T follicular helper cell (primary cell): ENCODE measurements at places on chromosomes 1 and 21.
A peak's percentile ranks its signal among the peaks of the same experiment; 100 is the strongest.

- DNase-seq = no peak
Measured at GRCh38 chr1:106680776-106681344, 375.6 kb upstream of the PRMT6 start.

- no peak for DNase-seq
Measured at GRCh38 chr1:228050571-228051231, 31.8 kb upstream of the ARF1 start.

GRCh38 chr1:99069146-99069545, 64.5 kb upstream of the PLPPR5 start:
- no peak for DNase-seq

- DNase-seq = no peak
Measured at GRCh38 chr1:98211271-98211845, 290.5 kb upstream of the DPYD start.

DNA sequence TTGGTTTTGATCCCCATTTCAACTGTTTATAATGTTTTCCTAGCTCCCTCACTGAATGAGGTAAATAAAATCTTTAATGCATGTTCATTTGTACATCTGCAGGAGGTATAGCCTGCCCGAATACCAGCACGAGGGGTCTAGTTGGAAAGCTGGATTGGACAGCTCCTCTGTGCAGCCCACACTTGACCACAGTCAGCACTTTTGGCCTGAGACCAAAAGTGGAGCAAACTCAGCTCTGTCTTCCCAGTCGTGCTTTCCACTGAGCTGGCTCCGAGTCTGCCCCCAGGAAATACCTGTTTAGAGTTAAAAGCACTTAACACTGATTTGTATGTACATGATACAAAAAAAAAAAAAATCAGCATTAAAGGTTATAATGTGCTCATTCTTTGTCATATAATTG, 224.4 kb downstream of the DSCAM start:
- DNase-seq = no peak

- DNase-seq = no peak
Measured at GRCh38 chr1:214958486-214958885, 124.1 kb upstream of the KCNK2 start.

- DNase-seq = no peak
Measured at GRCh38 chr1:28087614-28088167, 719 bp downstream of the EYA3 start.

GRCh38 chr1:6313393-6314200, 52.7 kb upstream of the GPR153 start:
- DNase-seq = no peak

- no peak for DNase-seq
Measured at GRCh38 chr1:43552059-43552742, 21.5 kb downstream of the PTPRF start.

GRCh38 chr1:159509440-159510228, 26.2 kb downstream of the OR10J5 start:
- no peak for DNase-seq

GRCh38 chr1:174021591-174022079, 522 bp downstream of the RC3H1 start:
- peak; percentile 9 for DNase-seq

GRCh38 chr1:172460887-172461315, 17.0 kb upstream of the PIGC start:
- no peak for DNase-seq

DNA sequence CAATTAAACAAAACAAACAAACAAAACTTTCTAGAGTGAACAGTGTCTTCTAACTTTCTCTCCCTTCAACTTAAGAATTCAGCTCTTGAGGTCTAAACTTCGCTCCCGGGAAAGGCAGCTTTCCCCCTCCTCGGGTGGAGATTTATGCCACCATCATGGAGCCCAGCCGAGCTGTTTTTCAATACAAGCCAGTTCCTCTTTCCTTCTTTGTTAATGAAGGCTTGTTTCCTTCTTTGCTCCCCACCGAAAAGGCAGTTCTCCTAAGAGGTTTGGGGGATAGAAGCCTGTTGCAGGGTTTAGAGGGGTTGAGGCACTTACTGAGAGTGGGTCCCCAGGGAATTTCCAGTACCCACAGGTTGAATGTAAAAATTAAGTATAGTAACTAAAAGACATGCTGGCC, 26.5 kb downstream of the OLIG1 start:
- no peak for DNase-seq

GRCh38 chr1:118262865-118263264, 77.8 kb upstream of the SPAG17 start:
- DNase-seq = no peak

DNA sequence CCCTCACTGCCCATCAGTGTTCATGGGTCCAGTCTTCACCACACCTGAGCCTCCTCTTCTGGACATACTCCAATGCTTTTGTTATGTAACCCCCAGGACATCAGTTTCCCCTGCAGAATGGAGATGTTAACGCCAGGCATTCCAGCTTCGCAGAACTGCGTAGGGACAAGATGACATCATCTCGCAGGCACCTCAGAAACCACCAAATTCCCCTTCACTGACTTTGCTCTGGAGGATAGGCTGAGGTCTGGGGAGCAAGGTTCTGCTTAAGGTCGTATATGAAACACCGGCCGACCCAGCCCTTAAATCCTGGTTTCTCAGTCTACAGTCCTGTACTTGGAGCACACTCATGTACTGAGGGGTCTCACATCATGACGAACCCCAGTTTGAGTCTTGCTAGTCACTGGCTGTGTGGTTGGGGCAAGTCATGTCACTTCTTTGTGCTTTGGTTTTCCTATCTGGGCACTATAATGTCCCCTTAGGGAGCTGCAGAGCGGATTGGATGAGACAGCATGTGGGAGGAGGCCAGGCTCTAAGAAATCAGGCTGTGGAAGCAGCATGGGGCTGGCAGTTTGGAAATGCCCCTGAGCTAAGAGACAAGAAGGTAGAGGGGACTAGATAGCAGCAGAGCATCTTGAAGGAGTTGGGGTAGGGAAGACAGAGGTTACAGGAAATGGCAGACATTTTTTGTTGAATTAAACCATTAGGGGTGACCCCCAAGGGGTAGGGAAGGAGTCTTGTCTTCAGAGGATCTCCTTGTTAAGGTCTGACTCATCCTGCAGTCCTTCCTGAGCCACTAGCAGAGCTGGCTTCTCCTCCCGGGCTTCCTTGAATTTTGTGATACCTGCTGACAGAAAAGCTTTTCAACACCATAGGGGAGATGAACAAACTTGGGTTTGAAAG, 138.3 kb downstream of the FOXD2 start:
- no peak for DNase-seq

DNA sequence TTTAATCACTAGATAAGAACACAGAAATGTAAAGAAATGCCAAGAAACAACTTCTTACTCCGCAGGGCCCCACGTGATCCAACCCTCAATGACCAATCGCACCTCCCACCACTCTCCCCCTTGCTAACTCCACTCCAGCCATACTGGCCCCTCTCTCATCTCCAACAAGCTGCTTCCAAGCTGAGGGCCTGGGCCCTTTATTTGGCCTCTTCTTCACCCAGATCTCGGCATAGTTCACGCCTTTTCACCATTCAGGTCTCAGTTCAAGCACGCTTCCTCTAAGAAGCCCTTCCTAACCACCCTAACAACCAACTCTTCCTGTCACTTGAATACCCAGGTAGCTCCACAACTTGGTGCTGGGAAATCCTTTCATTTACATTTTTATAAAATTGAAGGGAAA, 110.7 kb downstream of the TGFBR3 start:
- no peak for DNase-seq

DNA sequence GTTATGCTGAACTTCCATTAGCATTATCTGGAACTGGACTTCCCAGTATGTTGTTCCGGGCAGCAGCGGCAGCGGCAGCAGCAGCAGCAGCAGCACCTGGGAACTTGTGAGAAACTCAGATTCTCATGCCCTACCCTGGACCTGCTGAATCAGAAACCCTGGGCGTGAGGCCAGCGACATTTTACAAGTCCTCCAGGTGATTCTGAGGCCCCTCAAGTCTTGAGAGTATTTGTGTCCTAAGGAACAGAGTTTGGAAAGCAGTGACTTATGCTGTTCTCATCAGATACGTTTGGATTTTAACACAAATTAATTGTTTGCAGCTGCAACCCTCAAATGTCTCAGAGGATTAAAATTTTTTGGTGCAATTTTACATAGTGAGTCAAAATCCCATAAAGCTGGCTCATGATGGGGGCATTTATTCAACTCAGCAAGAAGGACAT, 157.2 kb upstream of the KAZN start:
- DNase-seq = no peak

GRCh38 chr1:56435434-56436262, 143.7 kb downstream of the PLPP3 start:
- DNase-seq = no peak

GRCh38 chr1:66996018-66996682, 57.8 kb downstream of the SLC35D1 start:
- peak; percentile 28 for DNase-seq

DNA sequence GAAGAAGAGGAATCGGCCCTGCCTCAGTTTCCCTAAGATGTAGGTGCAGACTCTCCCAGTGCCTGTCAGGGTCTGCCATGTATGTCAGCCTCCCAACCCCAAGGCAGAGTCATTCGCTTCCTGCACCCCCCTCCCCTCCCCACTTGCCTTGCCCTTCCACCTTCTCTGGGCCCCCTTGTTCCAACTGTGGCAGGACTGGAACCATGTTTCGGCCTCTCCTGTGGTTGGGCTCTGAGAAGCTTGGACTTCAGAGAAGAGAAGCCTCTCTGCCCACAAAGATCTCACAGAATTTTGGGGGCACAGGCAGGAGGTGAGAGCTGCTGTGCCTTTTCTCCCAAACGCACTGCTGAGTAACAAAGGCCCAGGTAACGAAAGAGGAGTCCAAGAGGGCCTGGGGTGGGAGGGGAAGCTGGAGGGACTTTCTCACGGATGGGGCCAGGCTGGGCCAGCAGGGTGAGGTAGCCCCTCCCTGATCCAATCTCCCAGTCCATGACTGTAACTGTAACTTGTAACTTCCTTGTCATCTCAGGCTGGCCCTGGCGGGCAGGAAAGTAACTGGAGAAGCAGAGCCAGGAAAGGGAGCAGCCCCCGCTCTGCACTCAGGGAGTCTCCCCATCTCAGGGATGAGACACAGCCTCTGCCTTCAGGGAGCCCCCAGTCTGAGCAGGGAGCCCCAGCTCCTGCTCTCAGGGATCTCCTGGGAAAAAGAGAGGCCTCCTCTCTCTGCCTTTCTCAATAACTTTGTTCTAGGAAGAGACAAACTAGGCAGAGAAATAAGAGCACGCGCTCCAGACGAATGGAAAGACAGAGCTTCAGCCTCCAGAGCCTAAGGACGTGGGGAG, 11.3 kb downstream of the CRABP2 start:
- DNase-seq = no peak

GRCh38 chr1:193079187-193079586, 19.8 kb downstream of the RO60 start:
- DNase-seq = no peak

DNA sequence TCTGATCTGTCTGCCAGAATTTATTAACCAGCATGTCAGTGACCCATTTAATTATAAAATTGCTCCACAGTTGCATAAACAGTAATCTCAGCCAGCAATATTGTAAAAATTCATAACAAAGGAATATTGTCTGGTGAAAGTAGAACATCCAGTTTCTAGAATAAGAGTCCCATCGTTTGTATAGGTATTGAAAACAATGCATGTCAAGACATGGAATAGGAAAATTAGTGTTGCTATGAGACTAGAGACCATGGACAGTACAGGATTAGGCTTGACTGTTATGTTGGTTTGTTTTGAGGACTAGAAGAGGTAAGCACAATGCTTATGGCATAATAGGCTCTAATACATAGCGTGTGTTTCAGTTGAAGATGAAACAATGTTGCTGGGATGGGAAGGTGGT, 37.1 kb downstream of the ATF6 start:
- no peak for DNase-seq

- no peak for DNase-seq
Measured at GRCh38 chr1:228445843-228446650, 29.4 kb upstream of the TRIM17 start.

DNA sequence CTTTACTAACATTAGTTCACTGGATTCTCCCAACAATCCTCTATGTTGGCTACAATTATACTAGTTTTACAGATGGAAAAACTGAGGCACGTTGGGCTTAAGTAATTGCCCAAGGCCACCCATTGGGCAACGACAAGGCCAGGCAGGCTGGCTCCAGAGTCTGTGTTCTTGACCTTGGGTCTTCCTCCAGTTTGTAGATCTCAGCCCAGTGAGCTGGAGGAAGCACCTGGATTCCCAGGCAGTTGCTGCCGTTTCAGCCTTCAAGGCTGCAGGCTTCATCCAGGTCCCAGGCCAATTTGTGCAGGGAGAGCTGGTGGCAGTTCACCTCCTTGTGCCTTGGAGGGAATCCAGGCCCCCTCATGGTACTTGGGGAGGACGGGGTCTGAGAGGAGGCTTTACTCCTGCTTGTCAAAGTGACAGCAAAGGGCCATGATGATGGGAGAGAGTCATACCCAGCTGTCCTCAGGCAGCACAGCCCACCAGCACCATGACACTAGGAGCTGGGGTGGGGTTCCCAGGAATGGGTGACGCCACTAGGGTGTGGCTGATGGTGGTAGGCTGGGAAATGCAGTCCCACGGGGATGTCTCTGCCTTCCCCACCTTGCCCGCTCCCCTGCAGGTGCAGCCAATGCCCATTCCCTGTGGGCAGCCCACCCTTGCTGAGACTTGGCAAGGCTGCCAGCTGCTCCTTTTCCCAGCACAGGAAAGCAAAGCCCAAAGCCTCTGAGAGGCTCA, 27.1 kb downstream of the PKP1 start:
- no peak for DNase-seq

DNA sequence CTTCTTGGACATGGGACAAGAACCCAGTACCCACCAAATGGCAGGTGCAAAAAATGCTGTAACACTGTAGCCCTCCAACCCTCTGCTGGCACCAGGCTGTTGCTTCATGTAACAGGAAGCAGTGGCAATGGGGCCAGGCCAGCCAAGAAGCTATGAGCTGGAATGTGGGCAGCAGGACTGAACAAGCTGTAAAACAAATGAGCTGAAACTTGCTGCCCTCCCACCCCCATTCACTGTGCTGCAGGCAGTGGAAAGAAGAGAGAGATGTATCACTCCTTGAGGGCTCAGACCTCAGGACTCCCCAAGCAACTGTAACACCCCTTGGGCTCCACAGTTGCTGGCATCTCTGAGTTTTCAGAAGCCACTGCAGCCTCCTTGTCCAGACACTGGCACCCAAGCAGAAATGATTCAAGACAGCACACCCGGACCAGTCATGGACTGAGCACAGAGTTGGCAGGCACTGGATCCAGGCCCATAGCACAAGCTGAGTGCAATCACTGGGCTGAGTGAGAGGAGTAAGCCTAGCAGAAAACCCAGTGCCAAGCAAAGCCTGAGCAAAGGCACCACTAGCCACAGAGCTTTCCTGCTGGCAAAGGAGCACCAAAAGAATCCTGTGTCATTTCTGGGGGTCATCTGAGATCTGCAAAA, 321.4 kb upstream of the CXADR start:
- no peak for DNase-seq

DNA sequence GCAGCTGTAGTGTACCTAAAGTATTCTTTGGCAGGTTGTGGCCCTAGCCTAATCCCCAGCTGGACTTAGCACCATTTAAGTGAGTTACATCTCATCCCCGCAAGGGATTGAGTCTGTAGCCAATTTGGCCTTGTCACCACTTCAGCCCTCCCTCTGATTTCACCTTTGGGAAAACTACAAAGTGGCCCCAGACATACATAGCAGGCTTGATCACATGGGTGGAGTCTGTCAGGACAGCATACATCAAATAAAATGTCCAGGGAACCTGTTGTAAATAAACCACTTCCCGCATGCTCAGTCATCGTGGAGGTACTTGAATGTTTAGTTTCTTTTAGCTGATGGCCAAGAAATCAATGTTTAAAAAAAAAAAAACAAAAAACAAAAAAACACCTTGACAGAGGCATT, 142.5 kb downstream of the DHRS3 start:
- DNase-seq = no peak

GRCh38 chr1:61869691-61870109, 127.4 kb downstream of the PATJ start:
- DNase-seq = no peak
